ENCODE measurements at places on chromosomes 13 and 19.

DNA sequence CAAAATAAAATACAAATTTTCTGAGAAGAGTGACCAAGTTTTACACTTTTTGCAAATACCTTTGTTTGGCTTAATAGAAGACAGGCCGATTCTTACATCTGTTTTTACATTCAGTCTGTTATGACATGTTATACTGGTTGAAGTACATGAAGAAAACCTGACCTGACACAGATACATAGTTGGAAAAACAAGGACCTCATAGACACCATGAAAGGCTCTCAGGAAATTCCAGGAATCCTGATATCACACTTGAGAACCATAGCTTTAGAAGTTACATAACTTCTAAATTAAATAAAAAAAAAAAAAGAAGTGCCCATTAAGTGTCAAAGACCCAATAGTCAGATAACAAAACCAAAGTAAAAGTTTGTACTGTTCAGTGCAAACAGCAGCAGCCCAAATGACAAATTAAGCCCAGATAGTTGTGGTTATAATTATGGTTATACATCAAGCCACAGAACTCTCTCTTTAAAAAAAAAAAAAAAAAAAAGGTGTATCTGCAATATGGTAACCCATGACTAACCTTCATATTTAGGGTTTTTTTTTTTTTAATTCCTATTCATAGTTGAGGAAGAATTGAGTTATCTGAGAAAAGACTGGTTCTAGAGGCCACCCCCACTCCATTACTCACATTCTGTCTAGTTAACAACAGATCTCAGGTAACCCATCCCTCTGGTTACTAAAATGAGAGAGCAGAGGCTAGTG is 19.8 kb downstream of the RBM26 start:
- no peak for DNase-seq

GRCh38 chr19:30053558-30053957 is 111.5 kb downstream of the URI1 start:
- no peak for DNase-seq

- DNase-seq: no peak
These were observed 245.0 kb downstream of the MTUS2 start for GRCh38 chr13:29065142-29065541.

DNA sequence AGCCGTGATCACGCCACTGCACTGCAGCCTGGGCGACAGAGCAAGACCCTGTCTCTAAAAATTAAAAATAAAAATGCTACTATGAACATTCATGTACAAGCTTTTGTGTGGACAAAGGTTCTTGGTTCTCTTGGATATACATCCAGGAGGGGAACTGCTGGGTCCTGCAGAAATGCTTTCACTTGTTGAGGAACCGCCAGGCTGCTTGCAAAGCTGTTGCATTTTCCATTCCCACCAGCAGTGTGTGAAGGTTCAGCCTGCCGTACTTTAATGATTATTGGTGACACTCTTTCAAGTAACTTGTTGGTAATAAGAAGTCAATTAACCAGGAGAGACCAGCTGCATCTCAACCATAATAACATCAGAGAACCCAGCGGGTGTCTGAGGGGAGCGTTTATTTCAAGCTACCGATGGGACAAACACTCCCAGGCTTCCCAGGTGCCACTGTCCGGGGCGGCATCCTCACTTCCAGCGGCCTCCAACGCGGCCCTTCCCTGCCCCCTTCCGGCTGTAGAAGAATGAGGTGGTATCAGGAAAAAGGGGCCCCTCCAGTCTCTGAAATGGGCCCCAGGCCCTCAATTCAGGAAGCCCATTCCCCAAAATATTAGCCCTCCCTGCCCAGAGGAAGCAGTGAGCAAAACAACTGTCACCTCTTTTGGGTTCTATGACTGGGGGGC is 15.2 kb upstream of the PPP1R12C start:
- no peak for DNase-seq

- DNase-seq: no peak
These were observed 249.8 kb downstream of the NBEA start for GRCh38 chr13:35191883-35192282.

Data from stimulated activated CD4-positive, alpha-beta T cell treated with anti-CD3 and anti-CD28 coated beads, Interleukin-15, amount 100 ng/mL, for 1 hour (primary cell).